ENCODE measurements at places on chromosomes 2 and 18.

- no peak for DNase-seq
Measured at GRCh38 chr18:11368020-11368419, 218.7 kb upstream of the PIEZO2 start.

GRCh38 chr18:43620936-43621335, 343.6 kb upstream of the SYT4 start:
- DNase-seq, result peak; percentile 43

- DNase-seq, result peak; percentile 28
Measured at GRCh38 chr18:74896390-74896991, 298.8 kb downstream of the ZNF407 start.

DNA sequence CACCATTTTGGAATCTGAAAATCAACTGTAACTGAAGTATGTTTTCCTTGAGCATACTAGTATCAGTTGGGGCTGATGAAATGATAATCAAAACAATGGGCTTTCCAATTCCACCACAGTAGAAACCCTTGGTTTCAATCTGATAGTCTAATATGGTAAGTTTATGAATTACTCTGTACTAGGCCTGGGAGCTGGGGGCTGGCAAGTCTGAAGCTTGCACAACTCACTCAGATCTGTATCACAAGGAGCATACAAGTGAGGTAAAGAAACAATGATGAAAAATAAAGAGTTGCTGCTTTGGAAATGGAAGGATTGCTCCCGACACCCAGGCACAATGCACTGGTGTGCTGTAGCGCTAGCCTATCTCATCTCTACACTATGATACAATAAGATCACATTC, 19.4 kb downstream of the ZEB2 start:
- no peak for DNase-seq

- no peak for DNase-seq
Measured at GRCh38 chr2:174682578-174683391, 81.5 kb downstream of the CHRNA1 start.

DNA sequence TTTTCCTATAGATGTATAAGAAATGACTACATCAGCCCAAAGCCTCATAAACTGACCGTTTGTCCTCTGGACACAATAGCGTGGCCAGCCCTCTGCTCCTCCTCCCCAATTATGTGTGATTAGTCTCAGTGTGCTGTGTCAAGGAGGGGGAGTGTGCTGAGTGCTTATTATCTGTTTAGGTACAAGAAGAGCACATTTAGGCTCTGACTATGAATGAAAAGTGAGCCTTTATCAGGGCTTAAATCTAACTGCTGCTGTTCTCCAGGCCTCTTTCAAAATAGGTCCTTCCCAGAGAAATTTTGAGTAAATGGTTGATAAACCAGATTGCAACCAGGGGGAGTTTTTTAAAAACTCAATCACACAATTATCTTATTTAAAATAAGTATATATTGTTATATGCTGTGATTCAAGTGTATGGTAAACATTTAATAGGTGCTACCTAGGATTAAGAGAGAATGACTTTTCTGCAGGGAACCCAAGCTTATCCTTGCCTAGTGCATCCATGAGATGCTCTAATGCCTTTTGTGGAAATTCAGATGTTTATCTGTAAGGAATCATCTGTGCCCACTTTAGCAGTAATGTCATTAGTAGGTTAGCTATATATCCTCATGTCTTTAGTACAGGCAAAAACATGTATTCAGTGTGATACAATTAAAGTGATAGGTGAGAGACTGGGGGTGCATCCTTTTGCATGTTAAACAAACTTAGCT, 168.7 kb upstream of the SIX3 start:
- DNase-seq, result no peak
